ENCODE measurements at places on chromosomes 3 and 15. TPM values are rescaled to one million over a fixed set of nuclear protein-coding genes. Genes with fewer than 3 reads are reported as not detected.

LOXL1 gene
- polyA plus RNA-seq: 35.3 TPM

DNA sequence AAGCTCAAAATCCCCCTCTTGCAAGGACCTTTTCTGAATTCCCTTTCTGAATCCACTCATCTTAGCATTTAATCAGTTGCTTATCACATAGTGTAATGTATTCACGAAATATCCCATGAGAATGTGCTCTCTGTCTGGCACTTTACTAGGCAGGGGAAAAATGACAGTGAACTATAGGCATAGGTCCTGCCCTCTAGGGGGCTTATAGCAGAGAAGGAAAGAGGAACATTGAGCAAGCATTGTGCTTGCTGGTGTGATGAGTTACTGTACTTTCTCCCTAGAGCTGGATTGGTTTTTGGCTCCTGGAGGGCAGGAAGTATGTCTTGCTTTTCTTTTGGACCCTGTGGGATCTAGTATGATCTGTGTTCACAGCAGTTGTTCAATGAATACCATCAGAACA, 26.5 kb downstream of the DUOX2 start:
- no peak for DNase-seq

- DNase-seq: no peak
Observed at GRCh38 chr3:12302564-12302963, 13.7 kb downstream of the PPARG start.

DNA sequence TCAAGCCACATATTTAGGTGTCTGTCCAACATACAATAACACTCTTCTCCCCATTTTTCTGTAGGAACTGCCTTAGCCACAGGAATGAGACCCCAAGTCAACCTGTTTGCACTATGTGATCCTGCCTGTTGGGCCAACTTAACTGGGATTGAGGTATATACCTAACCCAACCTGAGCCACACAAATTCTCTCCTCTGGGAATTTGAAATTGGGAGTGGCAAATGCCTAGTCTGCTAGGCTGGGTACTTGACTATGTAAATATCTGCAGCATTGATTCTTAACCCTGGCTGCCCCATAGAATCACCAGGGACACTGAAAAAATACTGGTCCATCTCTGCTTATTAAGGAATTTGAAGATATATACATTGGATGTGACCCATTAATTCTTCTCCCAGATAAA, 35.2 kb upstream of the TNIK start:
- DNase-seq: no peak

DNA sequence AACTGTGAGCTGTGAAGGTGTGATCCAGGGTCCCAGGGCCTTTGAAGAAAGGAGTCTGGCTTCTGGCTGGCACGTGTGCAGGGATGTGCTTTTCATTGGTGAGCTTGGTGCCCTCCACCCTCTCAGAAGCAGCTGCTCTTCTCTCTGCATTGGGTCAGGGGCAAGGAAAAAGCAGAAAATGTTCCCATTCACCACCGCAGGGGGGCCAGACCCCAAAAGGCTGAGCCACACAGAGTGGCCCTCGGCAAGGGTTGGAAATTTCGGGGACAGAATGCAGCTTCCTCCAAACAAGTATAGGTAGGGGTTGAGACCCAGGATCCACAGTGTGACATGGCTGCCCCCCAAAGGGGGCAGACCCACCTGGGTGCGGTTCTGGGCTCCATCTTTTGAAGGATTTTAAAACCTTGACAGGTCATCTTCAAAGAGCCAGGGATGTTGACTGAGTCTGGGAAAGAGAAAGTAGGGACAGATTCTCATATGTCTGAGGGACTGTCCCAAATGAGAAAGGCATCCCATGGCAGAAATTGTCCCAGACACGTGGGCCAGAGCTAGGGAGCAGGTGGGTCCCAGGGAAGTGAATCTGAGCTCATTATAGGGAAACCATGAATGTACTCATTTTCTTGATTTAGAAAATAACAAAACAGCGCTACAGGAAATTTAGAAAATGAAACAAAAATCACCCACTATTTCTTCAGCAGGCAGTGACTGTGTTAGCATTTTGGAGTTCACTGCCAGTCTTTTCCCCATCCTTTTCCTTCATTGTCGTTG, 2.7 kb downstream of the CSK start:
- DNase-seq: no peak

GRCh38 chr3:83622526-83622925, 1336.3 kb upstream of the CADM2 start:
- DNase-seq: no peak

GRCh38 chr15:60477916-60478565, 901 bp downstream of the ICE2 start:
- no peak for DNase-seq

All from hindlimb muscle (tissue), 1 donor.